ENCODE measurements at places on chromosomes 1 and 21. TPM values are rescaled to one million over a fixed set of nuclear protein-coding genes. Genes with fewer than 3 reads are reported as not detected.

Gene CFAP107
- total RNA-seq, result not detected

Gene VSIG8
- 0.39 TPM for total RNA-seq

Gene SLC9C2
- not detected for total RNA-seq

Gene CFHR1
- not detected for total RNA-seq

All from placental epithelial cell (primary cell).